ENCODE measurements at places on chromosomes 16 and 17. TPM values are rescaled to one million over a fixed set of nuclear protein-coding genes. Genes with fewer than 3 reads are reported as not detected.

- peak; percentile 69 for DNase-seq
Observed at GRCh38 chr16:52068447-52069074, 478.4 kb downstream of the TOX3 start.

- DNase-seq, result no peak
Observed at GRCh38 chr16:23124315-23124714, 24.9 kb downstream of the USP31 start.

DNA sequence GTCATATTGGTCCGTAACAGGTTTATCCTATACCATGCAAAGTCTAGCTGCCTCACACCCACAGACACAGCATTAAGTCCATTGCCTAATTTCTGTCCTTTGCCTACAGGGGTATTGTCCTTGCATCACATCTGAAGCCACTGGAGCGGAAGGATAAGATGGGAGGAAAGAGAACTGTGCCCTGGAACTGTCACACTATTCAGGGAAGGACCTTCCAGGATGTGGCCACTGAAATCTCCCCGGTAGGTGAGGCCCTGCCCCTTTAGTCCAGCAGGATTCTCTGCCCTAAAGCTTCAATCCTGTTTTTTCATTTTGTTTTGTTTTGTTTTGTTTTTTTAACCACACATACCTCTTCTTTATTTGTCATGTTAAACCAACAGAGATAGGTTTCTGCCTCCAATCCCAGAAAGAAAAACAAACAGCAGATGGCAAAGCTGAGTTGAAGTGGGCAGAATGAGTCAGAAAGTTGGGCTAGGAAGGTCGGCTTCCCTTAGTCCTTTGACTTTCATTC is 2.2 kb upstream of the EFTUD2 start:
- no peak for DNase-seq

GRCh38 chr17:40791787-40792436 is 7.8 kb downstream of the KRT28 start:
- peak; percentile 57 for DNase-seq

GRCh38 chr17:65268832-65269231 is 131.7 kb downstream of the RGS9 start:
- no peak for DNase-seq

DNA sequence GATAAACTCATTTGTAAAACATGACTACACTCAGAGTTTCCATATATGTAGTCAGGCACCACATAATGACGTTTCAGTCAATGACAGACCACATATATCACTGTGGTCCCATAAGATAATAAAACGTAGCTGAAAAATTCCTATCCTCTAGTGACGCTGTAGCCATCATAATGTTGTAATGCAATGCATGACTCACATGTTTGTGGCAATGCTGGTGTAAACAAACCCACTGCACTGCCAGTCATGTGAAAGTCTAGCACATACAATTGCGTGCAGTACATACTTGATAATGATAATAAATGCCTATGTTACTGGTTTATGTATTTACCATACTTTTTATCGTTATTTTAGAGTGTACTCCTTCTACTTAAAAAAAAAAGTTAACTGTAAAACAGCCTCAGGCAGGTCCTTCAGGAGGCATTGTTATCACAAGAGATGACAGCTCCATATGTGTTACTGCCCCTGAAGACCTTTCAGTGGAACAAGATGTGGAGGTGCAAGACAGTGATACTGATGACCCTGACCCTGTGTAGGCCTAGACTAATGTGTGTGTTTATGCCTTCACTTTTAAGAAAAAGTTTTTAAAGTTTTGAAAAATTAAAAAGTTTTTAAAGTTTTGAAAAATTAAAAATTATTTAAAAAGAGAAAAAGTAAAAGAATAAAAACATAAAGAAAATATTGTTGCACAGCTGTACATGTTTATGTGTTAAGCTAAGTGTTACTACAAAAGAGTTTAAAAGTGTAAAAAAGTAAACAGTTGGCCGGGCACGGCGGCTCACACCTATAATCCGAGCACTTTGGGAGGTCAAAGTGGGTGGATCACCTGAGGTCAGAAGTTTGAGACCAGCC is 9.0 kb downstream of the STAT5B start:
- peak; percentile 23 for DNase-seq

- peak; percentile 27 for DNase-seq
Observed at GRCh38 chr16:78866521-78866920, 734.0 kb downstream of the MAF start.

DNA sequence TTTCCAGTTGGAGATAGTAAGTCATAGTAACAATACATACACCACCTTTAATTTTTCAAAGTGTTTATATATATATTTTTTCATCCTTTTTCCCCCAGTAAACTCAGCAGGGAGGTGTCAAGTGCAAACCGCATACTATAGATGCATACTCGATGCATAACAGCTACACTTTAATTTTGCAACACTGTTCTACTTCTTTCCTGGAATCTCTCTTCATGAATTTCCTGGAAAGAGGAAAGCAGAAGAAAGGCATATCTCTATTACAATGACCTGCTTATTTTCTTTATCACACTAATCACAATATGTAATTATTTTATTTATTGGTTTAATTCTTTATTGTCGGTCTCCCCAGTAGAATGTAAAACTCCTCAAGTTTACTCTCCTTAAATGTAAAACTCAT is 140.0 kb downstream of the SNX11 start:
- no peak for DNase-seq

LAT gene
- 12.5 TPM for total RNA-seq

ZG16 gene
- not detected for total RNA-seq

GRAPL gene
- total RNA-seq, result 10.7 TPM

KIF2B gene
- total RNA-seq, result not detected

TAX1BP3 gene
- 158 TPM for total RNA-seq
